Endodermal cell (in vitro differentiated cells): ENCODE measurements at places on chromosomes 6 and 20. TPM values are rescaled to one million over a fixed set of nuclear protein-coding genes. Genes with fewer than 3 reads are reported as not detected.

GRCh38 chr6:131070061-131070460, 7.0 kb upstream of the EPB41L2 start:
- DNase-seq: no peak
- no peak overlapping the region for H3K4me3 ChIP-seq
- H3K36me3 ChIP-seq: no peaks in the 10 kb centered on the region
- H3K27ac ChIP-seq: no peak overlapping the region

GRCh38 chr6:79612918-79613317, 18.2 kb upstream of the SH3BGRL2 start:
- DNase-seq: no peak
- H3K27ac ChIP-seq: no peak overlapping the region
- no peaks in the 10 kb centered on the region for H3K4me1 ChIP-seq
- no peaks in the 10 kb centered on the region for H3K36me3 ChIP-seq
- no peak overlapping the region for H3K4me3 ChIP-seq
- H3K27me3 ChIP-seq: no peaks in the 10 kb centered on the region

DNA sequence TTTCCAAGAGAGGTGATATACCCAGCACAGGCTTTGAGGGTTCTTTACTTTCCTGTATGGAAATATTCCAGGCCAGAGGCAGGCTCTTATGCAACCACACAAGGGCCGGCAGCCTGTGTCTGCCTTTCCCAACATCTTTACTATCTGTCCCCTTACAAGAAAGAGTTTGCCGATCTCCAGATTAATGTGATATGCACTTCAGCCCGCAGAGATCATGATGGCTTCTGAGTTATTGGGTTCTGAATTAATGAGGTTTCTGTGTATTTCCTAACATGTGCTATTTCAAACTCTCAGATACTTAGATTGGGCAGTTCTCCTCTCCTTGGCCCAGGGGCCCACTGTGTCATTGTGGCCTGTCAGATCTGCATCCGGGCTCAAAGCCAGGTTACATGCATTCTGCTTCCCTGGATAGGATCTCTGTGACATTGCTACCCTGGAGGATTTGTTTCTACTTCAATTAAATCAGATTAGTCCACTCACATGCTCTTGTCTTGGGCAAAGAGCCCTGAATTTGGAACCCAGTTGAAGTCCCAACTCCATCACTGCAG, 56.6 kb downstream of the TGM2 start:
- H3K27ac ChIP-seq: no peak overlapping the region
- no peaks in the 10 kb centered on the region for H3K36me3 ChIP-seq

GRCh38 chr6:167762259-167762962, 64.3 kb upstream of the AFDN start:
- no peaks in the 10 kb centered on the region for H3K36me3 ChIP-seq
- no peak overlapping the region for H3K4me3 ChIP-seq
- no peak overlapping the region for H3K27ac ChIP-seq
- peaks cover 2% of the 10 kb centered on the region for H3K4me1 ChIP-seq
- DNase-seq: peak; percentile 11

DNA sequence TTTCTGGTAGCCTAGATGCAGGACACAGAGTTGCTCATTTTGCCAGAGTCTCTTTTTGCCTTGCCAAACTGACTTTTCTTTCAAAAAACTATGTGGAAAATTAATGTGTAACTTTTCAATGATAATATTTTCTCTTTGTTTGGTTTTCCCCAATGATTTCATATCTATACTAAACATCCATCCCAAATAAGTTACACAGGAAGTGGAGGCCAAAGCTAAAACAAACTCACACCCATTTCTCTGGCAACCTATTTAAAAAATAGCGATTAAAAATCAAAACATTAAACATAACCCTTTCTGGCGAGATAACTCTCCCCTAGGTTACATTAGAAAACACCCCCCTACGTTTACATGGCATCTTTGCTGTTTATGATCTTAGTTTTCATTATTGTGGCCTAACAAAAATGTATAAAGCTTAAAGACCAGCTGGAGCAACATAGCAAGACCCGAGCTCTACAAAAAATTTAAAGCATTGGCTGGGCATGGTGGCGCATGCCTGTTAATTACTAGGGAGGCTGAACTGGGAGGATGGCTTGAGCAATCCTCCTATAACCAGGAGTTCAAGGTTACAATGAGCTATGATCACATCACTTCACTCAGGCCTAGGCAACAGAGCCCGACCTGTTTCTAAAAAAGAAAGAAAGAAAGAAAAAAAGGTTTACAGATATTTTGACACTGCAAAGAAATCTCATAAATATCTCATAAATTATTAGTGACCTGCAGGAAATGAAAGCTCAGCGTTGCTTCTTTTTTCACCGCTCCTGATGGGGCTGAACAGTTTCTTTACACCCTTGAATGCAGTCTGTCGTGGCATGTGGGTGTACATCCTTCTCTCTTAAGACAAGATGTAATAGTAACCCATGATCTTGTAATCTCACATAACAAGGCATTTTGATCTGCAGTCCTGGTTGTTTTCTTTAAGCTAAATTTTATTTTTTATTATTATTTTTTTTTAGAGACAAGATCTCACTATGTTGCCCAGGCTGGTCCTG, 32.8 kb upstream of the CEP85L start:
- no peak overlapping the region for H3K27ac ChIP-seq
- no peaks in the 10 kb centered on the region for H3K27me3 ChIP-seq
- H3K36me3 ChIP-seq: no peaks in the 10 kb centered on the region
- no peak for DNase-seq
- no peaks in the 10 kb centered on the region for H3K4me1 ChIP-seq

DNA sequence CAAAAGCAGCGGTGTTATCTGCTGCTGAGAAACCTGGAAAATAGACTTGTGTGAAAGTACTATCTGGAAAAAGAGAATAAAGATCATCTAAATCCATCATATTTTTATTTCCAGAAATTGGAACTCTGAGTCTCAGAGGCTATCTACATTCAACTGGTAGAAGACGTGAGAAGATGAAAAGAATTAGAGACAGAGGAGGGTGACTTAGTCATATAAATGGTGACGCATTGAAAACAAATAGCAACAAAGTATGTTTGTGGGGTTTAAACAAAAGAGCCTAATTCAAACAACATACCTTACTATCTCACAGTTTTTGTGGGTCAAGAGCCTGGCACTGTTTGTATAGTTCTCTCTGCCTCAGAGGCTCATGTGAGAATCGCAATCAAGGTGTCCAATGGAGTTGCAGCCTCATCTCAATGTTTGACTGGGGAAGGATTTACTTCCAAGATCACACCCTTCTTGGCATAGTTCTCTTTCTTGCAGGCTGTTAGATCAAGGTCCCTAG, 757.1 kb upstream of the SLC35B3 start:
- no peak for DNase-seq
- no peaks in the 10 kb centered on the region for H3K27me3 ChIP-seq
- no peak overlapping the region for H3K27ac ChIP-seq
- no peaks in the 10 kb centered on the region for H3K4me1 ChIP-seq

- H3K27me3 ChIP-seq: no peaks in the 10 kb centered on the region
- H3K36me3 ChIP-seq: no peaks in the 10 kb centered on the region
- H3K4me3 ChIP-seq: no peak overlapping the region
- no peaks in the 10 kb centered on the region for H3K4me1 ChIP-seq
These were observed 32.5 kb upstream of the TGM2 start for GRCh38 chr20:38197619-38198018.

DNA sequence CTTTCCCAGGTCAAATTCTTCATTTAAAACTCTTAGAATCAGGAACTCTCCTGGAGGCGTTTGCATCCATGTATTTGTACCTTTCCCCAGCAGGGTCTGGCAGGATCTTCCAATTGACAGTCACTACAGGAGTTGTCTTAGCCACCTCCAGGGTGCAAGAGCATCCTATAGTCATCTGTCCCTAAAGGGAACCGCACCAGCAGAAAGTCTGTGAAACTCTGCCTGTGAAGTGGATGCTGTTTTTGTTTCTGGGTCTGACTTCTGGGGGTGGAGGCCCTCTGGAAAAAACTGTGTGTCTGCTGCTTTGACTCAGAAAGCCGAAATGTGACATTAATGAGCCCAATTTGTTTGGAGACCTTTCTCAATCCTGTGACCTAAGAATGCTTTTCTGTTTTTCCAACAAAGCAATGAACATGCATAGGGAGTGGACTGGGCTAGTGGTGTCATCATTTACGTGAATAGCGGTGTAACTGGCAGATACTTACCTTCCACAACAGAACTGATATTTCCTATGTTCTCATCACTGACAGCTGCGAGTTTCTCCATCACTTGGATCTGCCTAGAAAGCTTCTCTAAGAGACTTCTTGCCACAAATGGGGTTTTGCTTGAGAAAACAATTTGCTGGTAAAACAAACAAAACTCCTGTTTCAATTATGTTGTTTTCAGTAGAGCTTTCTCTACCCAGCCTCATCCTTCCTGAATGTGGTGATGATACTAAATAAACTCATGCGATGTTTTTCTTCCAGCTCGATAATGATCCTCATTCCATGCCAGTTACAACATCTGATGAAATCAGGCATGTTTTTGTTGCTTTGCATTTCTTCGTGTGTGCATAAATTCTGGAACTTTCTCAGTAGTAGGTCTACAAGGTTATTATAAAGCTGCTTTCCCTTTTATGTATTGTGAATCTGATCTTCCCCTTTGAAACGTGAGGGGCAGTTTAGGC, 33.3 kb upstream of the ARMH2 start:
- H3K27ac ChIP-seq: no peak overlapping the region
- no peaks in the 10 kb centered on the region for H3K27me3 ChIP-seq
- no peaks in the 10 kb centered on the region for H3K36me3 ChIP-seq
- no peaks in the 10 kb centered on the region for H3K4me1 ChIP-seq

DNA sequence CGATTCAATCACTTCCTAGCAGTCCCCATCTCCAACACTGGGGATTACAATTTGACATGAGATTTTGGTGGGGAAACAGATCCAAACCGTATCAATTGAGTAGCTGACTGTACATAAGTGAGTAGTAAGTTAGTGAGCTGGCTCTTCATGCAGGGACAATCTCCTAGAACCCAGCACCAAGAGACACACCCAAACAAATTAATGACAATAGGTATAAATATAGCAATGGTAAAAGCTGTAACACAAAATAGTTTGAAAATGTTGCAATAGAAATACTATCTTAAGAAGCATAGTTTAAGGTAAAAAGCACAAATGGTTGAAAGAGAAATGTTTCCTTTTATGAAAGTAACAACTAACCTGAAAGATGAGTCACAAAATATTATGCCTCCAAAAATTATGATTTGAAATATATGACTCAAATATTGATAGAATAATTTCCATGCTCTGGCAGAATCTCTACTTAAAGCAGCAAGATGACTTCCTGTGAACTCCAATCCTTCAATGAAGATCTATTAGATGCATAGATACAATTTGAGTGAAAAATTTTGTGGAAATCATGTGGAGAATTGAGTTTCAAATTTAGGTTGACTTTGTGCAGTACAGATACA, 5.4 kb upstream of the SIRPB1 start:
- no peak for DNase-seq
- H3K4me1 ChIP-seq: no peaks in the 10 kb centered on the region
- no peak overlapping the region for H3K27ac ChIP-seq
- H3K36me3 ChIP-seq: no peaks in the 10 kb centered on the region
- H3K27me3 ChIP-seq: no peaks in the 10 kb centered on the region

- no peaks in the 10 kb centered on the region for H3K27me3 ChIP-seq
- no peaks in the 10 kb centered on the region for H3K4me1 ChIP-seq
- H3K4me3 ChIP-seq: no peak overlapping the region
- no peak for DNase-seq
- peaks cover 41% of the 10 kb centered on the region for H3K36me3 ChIP-seq
These were observed 93.2 kb downstream of the MYO6 start for GRCh38 chr6:75842191-75842590.

DNA sequence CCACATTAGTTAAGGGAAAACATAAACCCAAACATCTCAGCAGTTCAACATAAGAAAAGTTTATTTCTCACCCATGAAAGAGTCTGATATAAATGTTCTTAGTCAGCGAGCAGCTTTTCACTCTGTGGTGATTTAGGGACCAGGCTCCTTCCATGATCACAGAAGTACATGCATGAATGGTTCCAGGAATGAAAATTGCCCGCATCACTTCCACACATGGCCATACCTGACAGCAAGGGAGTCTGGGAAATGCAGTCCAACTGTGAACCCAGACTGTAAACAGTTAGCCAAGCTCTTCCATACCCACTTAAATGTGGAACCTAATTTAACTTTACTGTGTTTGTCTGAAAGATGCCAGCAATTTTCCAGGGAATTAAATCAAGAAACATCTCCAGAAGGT, 353.9 kb downstream of the HACE1 start:
- no peak overlapping the region for H3K4me3 ChIP-seq
- no peak for DNase-seq
- H3K27me3 ChIP-seq: peaks cover 12% of the 10 kb centered on the region
- H3K4me1 ChIP-seq: peaks cover 3% of the 10 kb centered on the region

DNA sequence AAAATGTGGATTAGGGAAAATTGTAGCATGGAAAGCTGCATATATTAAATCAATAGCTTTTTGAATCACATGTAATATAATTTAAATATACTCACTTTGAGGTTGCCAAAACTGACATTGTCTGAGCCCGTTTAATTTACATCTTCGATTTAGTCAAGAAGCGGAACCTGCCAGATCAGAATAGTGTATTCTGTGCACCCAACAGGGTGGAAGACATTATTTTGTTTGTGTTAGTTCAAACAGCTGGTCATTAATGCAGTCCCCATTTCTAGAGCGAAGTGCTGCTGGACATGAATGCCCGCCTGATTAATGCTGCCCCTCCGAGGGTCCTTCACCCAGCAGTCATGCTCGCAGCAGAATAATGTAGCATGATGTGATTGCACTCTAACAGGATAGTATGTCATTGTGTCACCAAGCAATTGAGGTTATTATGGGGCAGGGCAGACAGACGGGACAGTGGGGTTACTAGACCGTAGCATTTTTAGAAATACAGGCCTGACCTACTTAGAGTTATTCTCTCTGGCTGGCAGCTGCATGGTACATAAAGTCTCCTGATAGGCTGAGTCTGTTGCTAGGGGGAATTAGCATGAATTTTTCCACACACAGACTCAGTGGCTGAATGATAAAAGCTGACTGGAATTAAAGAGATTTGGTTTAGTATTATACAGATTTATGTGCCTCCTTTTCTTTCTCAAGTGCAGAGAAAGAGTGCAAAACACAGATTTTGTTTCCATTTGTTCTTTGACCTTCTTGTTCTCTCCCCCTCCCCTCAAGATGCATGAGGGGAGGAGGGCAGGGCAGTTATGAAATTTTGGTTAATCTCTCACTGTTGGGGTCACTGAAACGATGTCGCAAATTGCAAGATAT, 147.1 kb downstream of the PRL start:
- H3K4me3 ChIP-seq: no peak overlapping the region
- peaks cover 10% of the 10 kb centered on the region for H3K4me1 ChIP-seq
- H3K27me3 ChIP-seq: no peaks in the 10 kb centered on the region
- H3K36me3 ChIP-seq: peaks cover 11% of the 10 kb centered on the region

GRCh38 chr20:5862703-5863039, 87.7 kb downstream of the TRMT6 start:
- H3K36me3 ChIP-seq: no peaks in the 10 kb centered on the region
- no peak for DNase-seq
- no peak overlapping the region for H3K4me3 ChIP-seq
- no peaks in the 10 kb centered on the region for H3K27me3 ChIP-seq
- no peaks in the 10 kb centered on the region for H3K4me1 ChIP-seq

- peaks cover 10% of the 10 kb centered on the region for H3K4me1 ChIP-seq
- no peaks in the 10 kb centered on the region for H3K27me3 ChIP-seq
- H3K36me3 ChIP-seq: no peaks in the 10 kb centered on the region
These were observed 19.5 kb upstream of the TAF8 start for GRCh38 chr6:42030585-42031506.

- DNase-seq: no peak
- H3K4me3 ChIP-seq: no peak overlapping the region
- no peaks in the 10 kb centered on the region for H3K36me3 ChIP-seq
- no peak overlapping the region for H3K27ac ChIP-seq
- H3K4me1 ChIP-seq: no peaks in the 10 kb centered on the region
These were observed 12.7 kb downstream of the KCNS1 start for GRCh38 chr20:45088247-45088646.

Gene CYP21A2
- total RNA-seq: 0.35 to 0.76 TPM (median 0.66 TPM) in 3 replicates

Gene HLA-DOA
- total RNA-seq: 10.6 and 11.1 TPM in 2 replicates

Gene MAPK13
- 14.6 to 32.4 TPM (median 16.8 TPM) in 3 replicates for total RNA-seq

Gene ITPR3
- 30.7 and 33.3 TPM in 2 replicates for total RNA-seq
